ENCODE measurements at places on chromosomes 16 and 17.

DNA sequence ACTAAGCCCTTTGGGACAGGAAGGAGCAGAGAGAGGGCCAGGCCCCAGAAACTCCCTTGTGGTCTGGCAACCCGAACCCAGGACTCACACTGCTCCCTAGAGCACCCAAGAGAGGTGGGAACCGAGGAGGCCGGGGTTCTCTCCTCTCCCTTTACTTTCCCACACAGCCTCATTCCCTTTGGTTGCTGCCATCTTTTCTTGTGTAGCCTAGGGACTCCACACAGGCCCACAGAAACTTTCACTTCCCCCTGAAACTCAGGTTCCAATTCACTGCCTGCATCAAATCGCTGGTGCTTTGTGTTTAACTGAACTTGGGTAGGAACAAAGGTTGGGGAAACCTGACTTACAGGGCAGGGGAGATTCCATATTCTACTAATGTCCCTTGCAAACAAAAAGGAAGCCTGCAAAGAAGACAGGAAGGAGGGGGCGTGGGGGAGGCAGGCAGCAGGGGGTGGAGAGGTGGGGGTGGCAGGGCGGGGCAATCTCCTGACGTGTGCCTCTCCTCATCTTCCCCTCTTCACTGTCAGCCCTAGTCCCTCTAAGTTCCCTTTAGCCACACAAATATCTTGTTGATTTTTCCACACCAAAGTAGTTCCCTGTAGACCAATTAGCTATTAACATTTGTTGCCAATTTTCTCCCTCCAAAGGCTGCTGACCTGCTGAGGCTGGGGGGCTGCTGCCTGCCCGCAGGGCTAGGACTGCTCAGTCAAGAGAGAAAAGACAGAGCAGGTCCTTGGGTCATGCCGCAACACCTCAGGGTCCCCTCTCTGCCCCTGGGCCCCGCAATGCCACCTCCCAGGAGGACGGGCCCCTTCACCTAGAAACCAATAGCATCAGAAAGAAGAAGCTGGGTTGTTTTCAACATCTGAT lies 8.0 kb downstream of the ST3GAL2 start:
- DNase-seq, result no peak

DNA sequence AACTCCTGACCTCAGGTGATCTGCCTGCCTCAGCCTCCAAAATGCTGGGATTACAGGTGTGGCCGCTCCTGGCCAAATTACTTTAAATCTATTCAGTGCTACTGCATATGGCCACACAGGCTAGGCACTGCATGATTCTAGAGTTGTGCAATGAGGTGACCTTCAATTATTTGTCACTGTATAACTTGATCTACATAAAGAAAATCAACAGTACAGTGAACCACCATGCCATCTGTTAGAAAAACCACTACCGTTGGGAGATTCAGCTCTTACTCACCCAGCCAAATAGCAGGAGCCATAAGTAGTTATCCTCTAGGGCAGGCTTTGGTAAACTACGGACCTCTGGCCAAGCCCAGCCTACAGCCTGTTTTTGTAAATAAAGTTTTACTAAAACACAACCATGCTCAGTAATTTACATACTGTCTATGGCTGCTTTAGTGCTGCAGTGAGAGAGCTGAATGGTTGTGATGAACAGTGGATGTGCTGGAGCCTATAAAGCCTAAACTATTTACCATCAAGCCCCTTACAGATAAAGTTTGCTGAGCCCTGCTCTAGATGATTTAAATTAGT lies 40.7 kb upstream of the TANC2 start:
- no peak for DNase-seq

GRCh38 chr16:72921106-72921505 lies 126.8 kb downstream of the ZFHX3 start:
- no peak for DNase-seq

- no peak for DNase-seq
These were observed 131.3 kb downstream of the MSI2 start for GRCh38 chr17:57387575-57387974.

GRCh38 chr17:2191785-2192184 lies 111.8 kb downstream of the SMG6 start:
- no peak for DNase-seq

DNA sequence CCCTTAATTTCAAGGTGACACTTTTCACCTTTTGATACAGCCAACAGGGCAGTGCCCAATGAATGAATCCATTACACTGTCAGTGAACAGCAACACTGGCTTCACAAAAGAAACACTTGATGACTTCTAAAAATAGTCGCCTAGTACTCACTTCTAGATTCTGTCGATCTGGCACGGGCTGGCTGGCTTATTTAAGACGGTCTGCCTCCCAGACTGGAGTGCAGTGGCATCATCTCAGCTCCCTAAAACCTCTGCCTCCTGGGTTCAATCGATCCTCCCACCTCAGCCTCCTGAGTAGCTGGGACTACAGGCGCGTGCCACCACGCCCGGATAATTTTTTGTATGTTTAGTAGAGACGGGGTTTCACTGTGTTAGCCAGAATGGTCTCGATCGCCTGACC lies 1.9 kb downstream of the NDUFAB1 start:
- DNase-seq, result no peak

GRCh38 chr17:31515267-31515666 lies 123.8 kb downstream of the RAB11FIP4 start:
- no peak for DNase-seq

GRCh38 chr17:55898195-55898594 lies 147.3 kb downstream of the PCTP start:
- DNase-seq, result no peak

- DNase-seq, result no peak
These were observed 127.6 kb upstream of the CIBAR2 start for GRCh38 chr16:85239871-85240270.

- DNase-seq, result no peak
These were observed 14.1 kb upstream of the HOXB9 start for GRCh38 chr17:48639982-48640857.

- DNase-seq, result peak; percentile 74
These were observed at the start of gene KCTD11 for GRCh38 chr17:7351665-7352502. KCTD11 (plus strand) TSS chr17:7352162.

DNA sequence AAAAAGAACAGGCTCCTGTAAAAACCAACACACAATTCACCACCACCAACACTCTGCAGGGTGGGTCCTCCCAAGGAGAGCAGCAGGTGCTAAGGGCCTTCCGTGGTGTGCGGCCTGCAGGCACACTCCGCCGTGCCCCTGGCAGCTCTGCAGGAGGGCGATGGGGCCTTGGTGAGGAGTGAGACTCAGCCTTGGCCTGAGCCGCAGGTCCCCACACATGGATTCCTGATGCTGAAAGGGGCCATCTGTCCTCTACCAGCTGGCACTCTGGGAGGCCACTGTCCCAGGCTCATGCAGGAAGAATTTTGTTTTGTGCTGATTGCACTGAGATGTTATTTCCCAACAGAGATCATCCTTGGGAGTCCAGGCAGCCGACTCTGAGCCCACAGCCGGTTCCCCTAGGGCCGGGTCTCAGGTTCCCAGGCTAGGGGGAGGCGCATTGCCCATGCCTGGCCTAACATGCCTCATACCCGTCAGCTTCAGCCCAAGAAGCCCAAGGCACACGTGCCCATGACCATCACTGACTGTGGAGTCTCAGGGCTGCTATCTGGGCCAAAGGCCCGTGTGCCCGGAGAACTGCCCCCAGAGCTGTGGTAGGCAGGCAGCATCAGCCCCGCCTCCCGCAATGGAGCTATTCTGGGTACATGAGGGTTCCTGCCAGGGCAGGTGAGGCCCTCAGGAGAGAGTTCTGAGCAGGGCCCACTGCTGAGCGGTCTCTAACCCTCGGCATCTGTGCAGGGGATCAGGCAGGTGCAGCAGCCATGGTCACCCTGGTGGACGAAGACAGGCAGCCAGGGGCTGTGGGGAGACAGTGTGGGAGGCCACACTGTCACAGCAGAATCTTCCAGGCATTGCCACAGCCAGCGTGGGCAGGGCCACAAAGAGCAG lies 97.9 kb upstream of the ZNF469 start:
- DNase-seq, result no peak

- no peak for DNase-seq
These were observed 603.8 kb upstream of the PSMD7 start for GRCh38 chr16:73692861-73693260.

- DNase-seq, result no peak
These were observed 150.1 kb downstream of the RAB11FIP4 start for GRCh38 chr17:31541559-31541958.

DNA sequence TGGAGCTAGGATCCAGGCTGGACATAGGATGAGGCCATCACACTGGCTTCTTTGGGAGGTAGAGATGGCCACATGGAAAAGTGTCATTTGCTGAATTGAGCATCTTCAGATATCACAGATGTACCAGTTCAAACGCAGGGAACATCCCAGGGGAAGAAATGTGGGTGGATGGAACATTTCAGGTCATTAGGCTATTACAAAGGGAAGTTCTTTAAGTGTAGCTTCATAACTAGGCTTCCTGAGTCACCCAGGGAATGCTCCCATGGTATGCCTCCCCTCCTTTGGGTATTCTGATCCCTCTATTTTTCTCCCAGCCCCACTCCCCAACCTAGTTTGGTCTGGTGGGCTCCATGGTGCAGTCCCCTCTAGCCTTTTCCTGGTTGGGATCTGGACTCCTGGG lies 69.8 kb upstream of the IRX3 start:
- DNase-seq, result no peak

DNA sequence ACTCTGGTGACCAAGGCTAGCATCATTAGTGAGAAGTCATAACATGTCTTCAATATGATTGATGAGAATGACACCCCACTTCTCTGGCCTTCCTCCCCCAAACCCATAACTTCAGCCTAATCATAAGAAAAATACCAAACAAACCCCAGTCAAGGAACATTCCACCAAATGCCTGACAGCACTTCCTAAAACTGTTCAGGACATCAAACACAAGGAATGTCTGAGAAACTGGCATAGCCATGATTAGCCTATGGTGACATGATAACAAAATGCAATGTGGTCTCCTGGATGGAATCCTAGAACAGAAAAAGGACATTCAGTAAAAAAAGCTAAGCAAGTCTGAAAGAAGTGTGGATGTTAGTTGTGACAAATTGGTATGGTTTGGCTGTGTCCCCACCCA lies 24.7 kb upstream of the TBX4 start:
- DNase-seq, result no peak

DNA sequence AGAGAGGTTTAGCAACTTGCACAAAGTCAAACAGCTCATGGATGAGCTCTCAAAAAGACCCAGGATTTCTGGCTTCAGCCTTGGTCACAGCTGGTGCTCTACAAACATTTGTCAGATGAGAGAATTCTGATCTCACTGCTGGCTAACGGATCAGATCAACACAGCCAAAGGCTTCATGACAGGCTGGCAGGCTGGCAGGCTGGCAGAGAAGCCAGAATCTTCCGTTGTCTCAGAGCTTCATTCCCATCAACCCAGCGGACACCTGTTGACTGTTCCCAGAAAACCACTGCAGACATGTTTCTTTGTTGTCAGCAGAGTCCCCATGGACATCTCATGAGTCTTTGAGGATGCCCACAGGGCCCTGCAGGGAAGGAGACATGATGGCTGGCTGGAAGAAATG lies 303.8 kb upstream of the ASIC2 start:
- no peak for DNase-seq

GRCh38 chr16:48619979-48620378 lies 10.0 kb upstream of the N4BP1 start:
- DNase-seq, result no peak

GRCh38 chr17:51673070-51673469 lies 412.7 kb downstream of the UTP18 start:
- DNase-seq, result no peak

GRCh38 chr17:36943250-36944191 lies 5.2 kb upstream of the AATF start:
- DNase-seq, result no peak

- DNase-seq, result no peak
These were observed 3.4 kb upstream of the PNPO start for GRCh38 chr17:47937941-47938340.

DNA sequence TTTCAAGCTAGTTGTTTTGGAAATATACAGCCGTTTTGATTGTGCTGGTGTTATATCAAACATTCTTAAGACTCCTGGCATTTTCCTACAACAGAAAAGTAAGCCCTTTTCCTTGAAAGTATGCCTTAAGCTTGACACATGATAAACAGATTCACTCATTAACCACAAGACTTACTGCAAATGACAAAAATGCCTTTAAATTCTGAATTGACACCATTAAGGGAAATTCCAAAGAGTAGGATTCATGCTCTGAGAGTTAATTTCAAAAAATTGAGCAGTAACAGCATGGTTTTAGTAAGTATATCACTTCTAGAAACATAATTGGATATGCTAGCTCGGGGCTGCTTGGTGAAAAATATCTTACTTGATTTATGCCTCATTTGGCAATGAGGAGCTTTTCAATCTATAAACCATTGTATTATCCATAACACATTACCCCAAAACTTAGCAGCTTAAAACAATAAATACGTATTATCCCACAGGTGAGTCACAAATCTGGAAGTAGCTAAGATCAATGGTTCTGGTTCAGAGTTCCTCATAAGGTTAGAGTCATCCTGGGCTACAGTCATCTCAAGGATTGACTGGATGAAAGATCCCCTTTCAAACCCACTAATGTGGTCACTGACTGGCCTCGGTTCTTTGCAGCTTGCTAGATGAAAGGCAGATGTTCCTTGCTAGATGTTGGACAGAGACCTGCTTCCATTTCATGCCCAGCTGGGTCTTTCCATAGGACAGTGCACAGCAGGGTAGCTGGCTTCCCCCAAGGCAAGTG lies 8.2 kb upstream of the PHAF1 start:
- DNase-seq, result no peak

DNA sequence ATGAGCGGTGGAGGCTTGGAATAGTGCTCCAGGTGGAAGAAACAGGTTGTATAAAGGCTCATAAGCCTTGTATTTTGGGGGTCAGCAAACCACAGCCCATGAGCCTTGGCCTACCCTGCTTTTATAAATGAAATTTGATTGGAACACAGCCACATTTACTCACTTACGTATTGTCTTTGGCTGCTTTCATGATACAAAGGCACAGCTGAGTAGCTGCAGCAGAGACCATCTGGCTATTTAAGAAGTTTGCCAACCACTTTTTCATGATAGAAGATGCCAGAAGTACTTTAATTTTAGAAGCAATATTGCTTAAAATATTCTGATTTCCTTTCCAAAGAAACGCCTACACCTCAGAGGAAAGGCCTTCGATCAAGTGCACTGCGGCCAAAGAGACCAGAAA lies 73.8 kb downstream of the C17orf58 start:
- no peak for DNase-seq

DNA sequence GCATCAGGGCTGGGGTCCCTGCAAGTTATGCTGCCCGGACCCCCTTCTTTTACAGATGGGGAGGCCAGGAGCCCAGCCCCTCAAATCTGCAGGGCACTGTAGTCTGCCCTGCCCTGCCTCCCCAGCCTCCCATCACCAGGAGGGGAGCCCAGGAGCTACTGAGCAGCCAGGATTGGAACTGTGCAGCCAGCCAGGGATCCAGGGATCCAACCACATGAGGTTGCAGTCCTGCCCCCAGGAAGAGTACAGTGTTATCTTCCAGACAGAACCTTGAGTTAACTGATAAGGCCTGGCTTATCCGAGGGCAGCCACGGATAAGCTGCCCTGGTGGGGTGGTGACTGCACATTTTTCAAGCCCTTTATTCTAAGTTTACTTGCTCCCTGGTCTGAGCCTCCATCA lies 11.4 kb upstream of the NDRG4 start:
- no peak for DNase-seq
